AG10803 (cell line): ENCODE measurements at places on chromosomes 2 and 18.
A peak's percentile ranks its signal among the peaks of the same experiment; 100 is the strongest.

GRCh38 chr2:46087492-46087891 lies 209.7 kb upstream of the EPAS1 start:
- DNase-seq, result peak; percentile 23

GRCh38 chr2:74504591-74504990 lies 2.9 kb downstream of the PCGF1 start:
- no peak for DNase-seq

DNA sequence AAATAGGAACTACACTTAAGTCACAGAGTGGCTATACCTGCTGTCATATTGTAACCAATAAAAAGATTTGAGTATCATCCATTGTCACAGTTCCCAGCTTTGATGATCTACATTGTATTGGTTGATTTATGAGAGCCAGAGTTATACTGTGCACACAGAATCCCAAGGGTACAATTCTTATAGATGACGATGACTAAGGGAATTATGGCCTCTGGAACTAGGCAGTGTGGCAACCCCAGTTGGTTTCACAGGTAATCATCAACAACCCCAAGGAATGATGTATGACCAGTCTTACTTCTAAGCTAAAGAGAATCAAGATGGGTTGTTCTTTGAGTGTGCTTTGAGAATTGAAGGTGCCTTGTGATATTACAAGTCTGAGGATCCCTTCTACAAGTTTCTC lies 217.3 kb downstream of the ETAA1 start:
- no peak for DNase-seq

DNA sequence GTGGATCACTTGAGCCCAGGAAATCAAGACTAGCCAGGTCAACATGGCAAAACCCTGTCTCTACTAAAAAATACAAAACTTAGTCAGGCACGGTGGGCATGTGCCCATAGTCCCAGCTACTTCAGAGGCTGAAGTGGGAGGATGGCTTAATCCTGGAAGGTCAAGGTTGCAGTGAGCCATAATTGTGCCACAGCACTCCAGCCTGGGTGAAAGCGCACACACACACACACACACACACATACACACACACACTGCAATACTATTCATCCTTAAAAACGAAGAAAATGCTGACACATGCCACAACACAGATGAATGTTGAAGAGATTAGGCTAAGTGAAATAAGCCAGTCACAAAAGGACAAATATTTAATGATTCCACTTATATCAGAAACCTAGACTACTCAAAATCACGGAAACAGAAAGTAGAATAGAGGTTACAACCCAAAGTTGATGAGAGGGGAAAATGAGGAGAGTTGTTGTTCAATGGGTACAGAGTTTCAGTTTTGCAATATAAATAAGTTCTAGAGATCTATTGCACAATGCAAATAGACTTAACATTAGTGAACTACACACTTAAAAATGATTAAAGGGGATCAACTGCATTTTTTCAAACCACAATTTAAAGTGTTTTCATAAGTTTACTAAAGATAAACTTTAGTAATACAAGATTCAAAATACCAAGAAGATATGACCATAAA lies 114.5 kb downstream of the USP34 start:
- no peak for DNase-seq

- no peak for DNase-seq
Measured at GRCh38 chr18:51082571-51083267, 52.7 kb downstream of the SMAD4 start.
